ENCODE measurements at places on chromosomes 3 and 15.

DNA sequence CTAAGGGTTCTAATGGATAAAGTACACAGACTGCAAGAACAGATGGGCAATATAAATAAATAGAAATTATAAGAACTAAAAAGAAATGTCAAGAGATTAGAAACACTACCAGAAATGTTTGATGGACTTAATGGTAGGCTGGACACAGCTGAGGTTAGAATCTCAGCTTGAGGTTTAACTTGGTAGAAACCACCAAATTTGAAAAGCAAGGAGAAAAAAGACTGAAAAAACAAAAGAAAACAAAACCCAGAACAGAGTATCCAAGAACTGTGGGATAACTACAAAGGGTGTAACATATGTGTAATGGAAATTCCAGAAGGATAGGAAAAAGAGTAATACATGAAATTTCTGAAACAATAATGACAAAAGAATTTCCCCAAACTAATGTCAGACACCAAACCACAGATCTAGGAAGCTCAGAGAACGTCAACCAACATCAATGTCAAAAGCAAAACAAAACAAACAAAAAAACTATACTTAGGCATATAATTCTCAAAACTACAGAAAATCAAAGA lies 35.0 kb downstream of the RFX7 start:
- DNase-seq = no peak

- peak; percentile 67 for DNase-seq
Observed at GRCh38 chr15:92097474-92098178, 244.1 kb downstream of the SLCO3A1 start.

GRCh38 chr15:90966262-90966661 lies 11.6 kb downstream of the RCCD1 start:
- no peak for DNase-seq

- DNase-seq = peak; percentile 58
Observed at GRCh38 chr15:77966540-77967234, 110.8 kb downstream of the TBC1D2B start.

- DNase-seq = no peak
Observed at GRCh38 chr15:31262901-31263671, 63.5 kb upstream of the KLF13 start.

DNA sequence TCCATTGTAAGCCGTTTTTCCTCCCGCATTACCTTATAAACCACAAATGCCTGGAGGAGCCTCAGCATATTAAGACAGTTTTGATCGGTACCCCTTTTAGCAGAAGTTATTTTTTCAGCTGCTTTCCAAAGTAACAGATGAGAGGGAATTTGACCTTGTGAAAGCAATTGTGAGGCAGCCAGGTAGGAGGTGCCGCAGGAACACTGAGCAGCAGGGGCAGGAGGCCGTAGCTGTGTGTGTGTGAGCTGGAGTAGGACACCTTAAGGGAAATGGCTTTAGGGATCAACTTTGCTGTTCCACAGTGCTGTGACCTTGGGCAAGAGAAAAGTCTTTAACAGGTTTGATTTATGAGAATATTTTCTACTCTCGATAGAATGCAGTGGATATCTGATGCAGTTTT lies 482.1 kb downstream of the IL5RA start:
- DNase-seq = no peak

DNA sequence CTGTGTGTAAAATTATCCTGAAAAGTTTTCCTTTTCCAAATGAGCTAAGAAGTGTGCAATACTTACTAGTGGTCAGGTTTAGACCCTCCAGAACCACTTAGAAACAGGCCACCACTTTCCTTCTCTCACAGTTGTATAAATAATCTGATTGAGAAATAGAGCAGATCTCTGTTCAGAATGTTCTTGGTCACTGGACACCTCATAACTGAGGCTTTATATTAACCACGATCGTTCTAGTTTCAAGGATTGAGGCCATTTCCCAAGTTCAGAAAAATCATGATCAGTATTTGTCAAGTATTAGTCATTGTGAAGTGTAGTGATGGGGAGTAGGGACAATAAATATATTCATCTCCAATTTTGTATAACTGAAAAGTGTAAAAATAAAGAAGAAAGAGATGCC lies 1.0 kb upstream of the MAP3K13 start:
- no peak for DNase-seq

DNA sequence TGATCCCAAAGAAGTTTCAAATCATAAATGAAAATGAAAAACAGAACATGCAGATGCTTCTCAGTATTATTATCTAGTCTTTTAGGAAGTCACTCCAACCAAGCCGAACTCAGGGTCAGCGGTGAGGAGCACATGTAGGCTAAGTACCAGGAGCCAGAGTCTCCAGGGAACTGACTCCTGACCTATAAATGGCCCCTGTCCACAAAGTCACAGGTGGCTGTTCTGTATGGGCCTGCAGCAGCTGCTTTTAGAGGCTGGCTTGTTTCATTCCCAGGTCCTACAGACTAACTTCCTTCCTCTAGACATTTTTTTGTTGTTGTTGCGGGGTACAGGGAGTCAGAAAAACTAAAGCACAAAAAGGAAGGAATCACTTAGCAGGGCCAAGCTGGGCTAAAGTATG lies 54.6 kb downstream of the DAPK2 start:
- no peak for DNase-seq

DNA sequence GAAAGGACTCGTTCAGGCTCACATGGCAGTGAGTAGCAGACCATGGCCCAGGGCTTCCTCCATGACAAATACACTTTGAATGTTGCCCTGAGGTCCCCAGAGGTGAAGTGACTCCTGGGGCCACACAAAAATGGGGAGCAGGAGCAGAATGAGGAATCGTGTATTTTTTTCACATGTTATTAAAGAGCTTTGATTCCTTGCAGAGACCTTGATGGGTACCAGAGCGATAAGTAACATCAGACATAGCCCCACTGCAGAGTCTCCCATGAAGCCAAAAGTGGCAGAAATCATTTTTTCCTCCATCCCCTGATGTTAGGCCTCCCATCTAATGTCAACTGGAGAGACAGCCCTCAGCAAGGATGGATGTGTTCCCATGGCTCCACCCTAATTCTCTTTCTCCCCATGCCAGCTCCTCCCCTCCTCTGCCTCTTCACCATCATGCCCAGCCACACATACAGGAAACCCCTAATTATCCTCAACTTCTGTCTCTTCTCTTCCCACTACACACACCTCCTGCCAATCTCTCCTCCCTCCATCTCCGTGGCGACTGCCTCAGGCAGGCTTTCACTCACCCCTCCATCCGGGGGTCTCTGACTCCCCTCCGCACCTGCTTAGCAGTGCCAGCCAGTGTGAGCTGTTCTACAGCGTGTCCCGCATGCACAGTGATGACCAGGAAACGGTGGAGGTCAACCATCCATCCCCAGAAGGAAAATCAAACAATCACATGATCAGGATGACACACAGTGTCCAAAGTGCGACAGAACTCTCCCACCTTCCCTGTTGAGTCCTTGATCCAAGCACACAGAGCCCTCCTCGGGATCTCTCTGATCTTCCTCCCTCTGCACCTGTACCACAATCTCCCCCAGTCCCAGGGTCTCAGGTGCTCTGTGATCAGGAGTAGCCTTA lies 7.1 kb upstream of the SSUH2 start:
- no peak for DNase-seq

DNA sequence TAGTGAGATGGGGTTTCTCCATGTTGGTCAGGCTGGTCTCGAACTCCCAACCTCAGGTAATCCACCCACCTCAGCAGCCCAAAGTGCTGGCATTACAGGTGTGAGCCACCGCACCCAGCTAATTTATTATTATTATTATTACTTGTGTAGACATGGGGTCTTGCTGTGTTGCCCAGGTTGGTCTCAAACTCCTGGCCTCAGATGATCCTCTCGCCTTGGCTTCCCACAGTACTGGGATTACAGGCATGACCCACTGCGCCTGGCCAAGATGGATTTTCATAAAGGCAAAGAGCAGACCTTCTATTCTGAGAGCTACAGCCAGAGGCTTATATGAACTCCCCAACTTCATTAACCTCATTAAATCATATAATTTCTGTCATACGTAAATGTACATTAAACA lies 17.2 kb downstream of the PTPN9 start:
- DNase-seq = no peak

GRCh38 chr15:74345051-74345450 lies 22.4 kb downstream of the CYP11A1 start:
- DNase-seq = peak; percentile 46

DNA sequence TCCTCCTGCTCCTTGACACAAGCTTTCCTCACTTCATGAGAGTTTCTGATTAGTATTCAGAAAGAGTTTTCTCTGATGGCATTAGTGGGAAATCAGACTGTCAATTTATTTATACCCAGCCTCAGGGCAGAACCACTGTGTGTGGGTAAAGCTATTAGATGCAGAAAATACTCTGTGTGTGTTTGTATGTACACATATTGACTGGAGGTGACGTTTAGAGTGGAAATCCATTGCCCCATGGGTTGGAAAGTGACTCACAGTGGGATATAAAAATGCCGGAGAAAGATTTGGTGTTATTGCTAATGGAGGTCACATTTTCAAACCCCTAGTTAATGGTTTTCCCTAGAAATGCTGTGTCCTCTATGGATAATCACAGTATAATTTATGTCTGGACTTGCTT lies 577.6 kb downstream of the AGBL1 start:
- no peak for DNase-seq

GRCh38 chr15:27561816-27562215 lies 537.3 kb downstream of the OCA2 start:
- no peak for DNase-seq

DNA sequence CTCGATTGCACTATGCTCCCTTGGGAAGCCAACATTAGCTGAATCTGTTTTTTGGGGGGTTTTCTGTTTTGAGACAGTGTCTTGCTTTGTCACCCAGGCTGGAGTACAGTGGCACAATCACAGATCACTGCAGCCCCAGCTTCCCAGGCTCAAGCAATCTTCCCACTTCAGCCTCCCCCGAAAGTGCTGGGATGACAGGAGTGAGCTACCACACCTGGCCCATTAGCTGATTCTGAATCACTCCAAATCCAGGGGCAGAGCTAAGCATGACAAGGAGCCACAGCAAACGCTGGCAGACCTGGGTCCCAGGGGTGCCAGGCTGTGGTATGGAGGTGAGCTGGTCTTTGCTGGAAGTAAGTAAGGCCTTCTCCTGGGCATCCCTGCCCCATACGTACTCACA lies 18.9 kb downstream of the POC1A start:
- no peak for DNase-seq

- no peak for DNase-seq
Observed at GRCh38 chr3:149763565-149764195, 11.4 kb upstream of the COMMD2 start.

DNA sequence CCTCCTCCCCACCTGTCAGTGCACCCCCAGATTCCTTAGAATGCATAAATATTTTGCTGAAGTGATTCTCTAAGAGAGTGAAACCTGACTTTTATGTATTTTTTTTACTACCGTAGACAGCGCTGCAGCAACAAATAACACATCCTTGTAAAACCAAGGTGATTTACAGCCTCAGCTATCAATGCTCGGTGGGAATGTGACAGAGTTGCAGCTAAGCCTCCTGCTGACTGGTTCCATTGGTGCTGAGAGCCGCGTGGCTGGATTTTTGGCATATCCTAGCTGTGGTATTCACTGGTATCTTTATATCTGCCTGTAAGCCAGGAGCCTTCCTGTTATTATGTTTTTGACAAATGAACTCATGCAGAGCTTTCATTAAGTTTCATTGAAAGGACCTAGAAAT lies 11.0 kb downstream of the FGD5 start:
- no peak for DNase-seq

GRCh38 chr3:140911822-140912221 lies 29.8 kb upstream of the SLC25A36 start:
- DNase-seq = no peak

DNA sequence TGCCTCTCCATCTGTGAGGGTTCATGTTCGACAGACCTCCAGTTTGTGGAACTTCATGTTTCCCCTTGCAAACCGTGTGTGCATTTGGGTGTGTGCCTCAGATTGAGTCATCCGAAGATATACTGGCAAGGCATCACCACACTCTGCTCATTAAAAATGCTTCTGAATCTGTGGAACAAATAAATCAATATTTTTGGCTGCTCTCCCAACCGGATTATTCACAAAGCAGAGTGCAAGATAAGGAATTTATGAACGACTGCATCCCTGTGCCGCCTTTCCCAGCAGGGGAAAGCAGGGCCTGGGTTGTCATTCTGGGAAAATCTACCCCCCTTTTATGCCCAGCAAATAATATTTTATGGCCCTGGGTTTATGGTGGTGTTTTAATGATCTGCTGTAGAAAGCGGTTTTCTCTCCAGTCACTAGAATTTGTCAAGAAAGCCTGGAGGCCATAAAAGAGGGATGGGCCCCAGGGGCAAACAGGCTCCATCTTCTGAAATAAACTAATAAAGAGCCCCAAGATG lies 4.2 kb upstream of the WNT5A start:
- peak; percentile 78 for DNase-seq

All from fibroblast of pulmonary artery (primary cell).